Renal pelvis (tissue), 12 donors: ENCODE measurements at places on chromosomes 1 and 21.

- no peak for DNase-seq
These were observed 17.7 kb downstream of the CD1E start for GRCh38 chr1:158371188-158371953.

- no peak for DNase-seq
These were observed 219.8 kb downstream of the NEGR1 start for GRCh38 chr1:72062584-72062983.

GRCh38 chr1:94887106-94887505 lies 39.8 kb downstream of the CNN3 start:
- DNase-seq: no peak

DNA sequence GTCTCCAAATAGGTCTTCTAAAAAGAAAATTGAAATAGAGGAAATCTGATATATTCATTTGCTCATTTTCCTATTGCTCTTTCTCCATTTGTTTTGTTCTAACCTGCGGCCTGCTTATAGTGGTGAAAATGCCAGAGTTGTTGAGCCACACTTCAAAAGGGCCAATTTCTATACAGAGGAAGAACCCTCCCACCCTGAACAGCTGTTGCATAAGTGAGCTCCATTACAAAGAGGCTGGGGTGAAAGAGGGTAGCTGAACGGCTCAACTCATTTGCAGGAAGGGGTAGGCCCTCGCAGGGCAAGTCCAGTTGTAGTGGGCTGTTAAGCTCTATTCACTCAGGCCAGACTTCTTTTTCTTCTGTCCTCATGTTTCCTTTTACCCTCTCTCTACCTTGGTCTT lies 8.8 kb downstream of the ADCY10 start:
- DNase-seq: no peak

- no peak for DNase-seq
These were observed 77.8 kb upstream of the KAZN start for GRCh38 chr1:14520514-14521163.

DNA sequence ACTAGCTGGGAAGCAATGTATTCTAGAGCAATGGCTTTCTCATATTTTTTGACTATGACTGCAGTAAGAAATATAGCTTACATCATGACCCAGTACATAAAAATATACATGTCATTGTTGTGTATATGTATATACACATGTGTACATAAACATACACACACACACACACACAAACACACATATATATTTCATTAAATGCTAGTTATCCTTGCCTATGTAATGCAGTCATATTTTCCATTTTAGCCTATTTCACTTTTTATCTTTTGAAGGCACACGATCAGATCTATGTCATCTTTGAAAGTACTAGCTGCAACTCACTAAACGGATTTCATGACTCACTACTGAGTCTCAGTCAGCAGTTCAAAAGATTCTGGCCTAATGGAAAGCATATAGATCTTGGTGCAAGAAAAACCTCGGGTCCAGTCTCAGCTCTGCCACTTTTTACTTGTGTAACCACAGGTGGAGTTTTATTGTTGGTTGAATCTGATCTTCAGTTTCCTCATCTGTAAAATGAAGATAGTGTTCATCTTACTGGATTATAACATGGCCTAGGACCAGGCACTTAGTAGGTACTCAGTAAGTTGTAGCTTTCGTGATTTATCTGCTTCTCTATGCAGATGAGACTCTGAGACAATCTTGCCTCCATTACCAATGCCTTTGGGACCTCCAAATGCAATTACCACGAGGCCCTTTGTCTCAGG lies 325.6 kb downstream of the RRAGC start:
- no peak for DNase-seq

DNA sequence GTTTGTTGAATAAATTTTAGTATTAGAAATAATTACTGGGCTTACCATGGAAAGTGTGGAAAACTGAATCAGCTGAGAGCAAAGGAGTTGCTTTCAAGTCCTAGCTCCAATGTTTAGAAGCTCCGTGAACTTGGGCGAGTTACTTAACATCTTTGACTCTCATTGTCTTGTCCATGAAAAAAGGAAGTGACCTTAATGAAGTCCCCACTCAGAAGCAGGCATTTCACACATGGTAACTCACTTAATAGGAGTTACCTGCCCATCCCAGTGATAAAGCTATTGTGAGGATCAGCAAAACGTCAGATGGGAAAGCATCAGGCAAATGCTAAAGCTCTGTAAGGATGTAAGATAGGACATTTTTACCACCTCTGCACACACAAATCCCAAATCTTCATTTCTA lies 34.0 kb upstream of the GADD45A start:
- DNase-seq: no peak

- no peak for DNase-seq
These were observed 2.3 kb downstream of the GPR137B start for GRCh38 chr1:236144446-236145150.

- DNase-seq: no peak
These were observed 104.8 kb upstream of the CASZ1 start for GRCh38 chr1:10901091-10901890.

GRCh38 chr1:222606757-222607156 lies 11.1 kb upstream of the MIA3 start:
- DNase-seq: no peak

GRCh38 chr1:92907949-92908684 lies 53.1 kb downstream of the DIPK1A start:
- no peak for DNase-seq

DNA sequence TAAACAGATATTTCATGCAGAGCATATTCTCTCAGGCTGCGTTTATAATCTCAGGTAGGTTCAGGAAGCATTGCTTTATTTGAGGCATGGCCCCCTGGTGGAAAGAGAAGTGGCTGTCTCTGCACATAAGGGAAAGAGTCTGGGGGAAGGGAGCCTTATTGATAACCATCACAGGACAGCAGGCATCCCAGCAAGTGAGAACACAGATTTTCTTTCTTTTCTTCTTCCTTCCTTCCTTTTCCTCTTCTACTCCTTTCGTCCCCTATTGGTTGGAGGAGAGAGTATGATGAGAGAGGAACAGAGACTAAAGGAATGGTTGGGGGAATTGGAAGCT lies 21.9 kb downstream of the TSNAX start:
- DNase-seq: no peak

DNA sequence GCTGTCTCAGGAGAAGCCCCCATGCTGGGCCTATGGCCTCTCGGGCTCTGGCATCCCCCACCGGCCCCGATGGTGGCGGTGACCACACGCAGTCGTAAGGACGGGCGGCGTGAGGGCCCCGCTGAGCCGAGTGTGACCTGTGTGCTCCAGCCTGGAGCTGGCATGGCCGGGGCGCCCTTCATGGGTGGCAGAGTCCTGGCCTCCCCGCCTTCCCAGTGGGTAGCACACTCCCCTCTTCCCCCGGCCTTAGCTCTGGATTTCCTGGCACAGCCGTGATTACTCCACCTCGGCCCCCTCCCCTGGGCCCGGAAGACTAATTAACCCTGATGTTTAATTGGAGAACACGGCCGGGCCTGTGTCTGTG lies 44.6 kb downstream of the SLX9 start:
- DNase-seq: no peak

DNA sequence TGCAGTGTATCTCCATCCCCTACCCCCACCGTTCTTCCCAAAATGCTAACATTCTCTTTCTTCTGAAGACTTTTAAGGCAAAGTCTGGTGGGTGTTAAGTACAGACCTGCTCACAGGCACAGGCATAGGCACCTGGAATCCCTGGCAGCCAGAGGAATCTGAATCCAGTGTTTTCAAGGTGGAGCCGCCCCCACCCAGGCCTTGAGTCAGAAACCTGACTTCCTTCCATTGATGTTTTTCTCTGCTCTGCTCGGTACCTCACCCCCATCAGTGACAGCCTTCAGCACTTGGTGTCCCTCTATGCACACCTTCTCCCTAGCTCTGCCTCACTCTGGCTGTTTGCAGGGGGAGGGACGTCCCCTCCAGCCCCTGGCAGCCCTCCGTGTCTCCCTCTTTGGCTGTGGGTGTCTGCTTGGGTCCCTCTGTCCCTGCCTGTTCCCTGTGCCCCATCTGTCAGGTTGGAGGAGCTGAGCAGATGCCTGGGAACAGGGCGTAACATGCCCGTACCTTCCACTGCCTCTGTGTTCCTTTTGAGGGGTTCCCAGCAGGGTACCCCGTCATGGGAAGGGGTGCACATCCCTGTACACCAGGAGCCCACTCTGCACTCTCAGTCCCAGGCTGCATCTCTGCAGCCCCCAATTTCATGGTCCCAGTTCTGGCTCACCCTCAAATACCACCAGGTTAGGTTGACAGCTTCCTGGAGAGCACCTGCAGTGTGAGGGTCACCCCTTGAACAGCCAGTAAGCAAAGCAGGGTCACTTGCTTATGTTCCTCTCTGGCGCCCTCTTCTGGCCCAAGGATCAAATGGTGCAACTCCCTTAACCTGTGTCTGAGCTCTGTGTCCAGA lies 6.7 kb downstream of the NCDN start:
- DNase-seq: peak; percentile 67

DNA sequence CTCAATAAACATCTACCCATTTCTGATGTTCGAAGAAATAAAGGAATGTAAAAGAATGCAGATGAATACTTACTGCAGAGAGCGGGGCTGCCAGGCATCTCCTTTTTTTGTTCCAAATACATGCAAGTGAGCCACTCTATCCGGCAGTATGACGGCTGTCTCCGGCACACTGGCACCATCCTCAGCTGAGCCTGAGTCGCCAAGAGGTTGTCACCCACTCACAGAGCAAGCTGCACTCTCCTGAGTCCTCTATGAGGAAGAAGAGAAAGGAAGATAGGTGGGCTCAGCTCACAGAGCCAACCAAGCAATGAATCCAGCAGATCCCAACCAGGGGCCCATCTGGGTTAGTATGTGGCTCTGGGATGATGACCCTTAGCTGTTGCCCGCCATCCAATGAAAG lies 65.3 kb downstream of the CD46 start:
- DNase-seq: no peak

- DNase-seq: peak; percentile 92
These were observed at the start of gene NASP for GRCh38 chr1:45583666-45584350. NASP (plus strand) TSS chr1:45584041; CDS start chr1:45584147, 106 bp downstream.

GRCh38 chr1:98898940-98899339 lies 105.7 kb downstream of the PLPPR5 start:
- DNase-seq: no peak

- no peak for DNase-seq
These were observed 1.9 kb upstream of the TFAP2E start for GRCh38 chr1:35571263-35571662.

DNA sequence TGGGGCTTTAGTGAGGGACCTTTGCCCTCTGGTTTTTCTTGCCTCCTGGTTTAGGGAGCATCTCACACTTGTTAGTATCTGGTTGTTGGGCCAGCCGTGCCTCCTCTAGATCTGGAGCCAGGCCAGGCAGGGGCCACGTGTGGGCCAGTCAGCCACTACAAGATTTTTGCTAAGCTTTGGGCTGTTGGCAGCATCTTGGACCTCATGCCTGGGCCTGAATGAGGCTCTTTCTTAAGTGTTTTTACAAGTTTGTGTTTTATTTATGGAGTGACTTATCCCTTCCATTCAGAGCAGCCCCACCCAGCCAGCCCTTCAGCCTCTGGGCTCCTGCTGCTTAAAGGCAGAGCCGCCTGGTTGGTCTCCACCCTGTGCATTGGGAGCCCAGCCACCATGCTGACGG lies 1.6 kb upstream of the SH3BGRL3 start:
- DNase-seq: no peak

- no peak for DNase-seq
These were observed 53.2 kb upstream of the MRPS6 start for GRCh38 chr21:34020005-34020847.

DNA sequence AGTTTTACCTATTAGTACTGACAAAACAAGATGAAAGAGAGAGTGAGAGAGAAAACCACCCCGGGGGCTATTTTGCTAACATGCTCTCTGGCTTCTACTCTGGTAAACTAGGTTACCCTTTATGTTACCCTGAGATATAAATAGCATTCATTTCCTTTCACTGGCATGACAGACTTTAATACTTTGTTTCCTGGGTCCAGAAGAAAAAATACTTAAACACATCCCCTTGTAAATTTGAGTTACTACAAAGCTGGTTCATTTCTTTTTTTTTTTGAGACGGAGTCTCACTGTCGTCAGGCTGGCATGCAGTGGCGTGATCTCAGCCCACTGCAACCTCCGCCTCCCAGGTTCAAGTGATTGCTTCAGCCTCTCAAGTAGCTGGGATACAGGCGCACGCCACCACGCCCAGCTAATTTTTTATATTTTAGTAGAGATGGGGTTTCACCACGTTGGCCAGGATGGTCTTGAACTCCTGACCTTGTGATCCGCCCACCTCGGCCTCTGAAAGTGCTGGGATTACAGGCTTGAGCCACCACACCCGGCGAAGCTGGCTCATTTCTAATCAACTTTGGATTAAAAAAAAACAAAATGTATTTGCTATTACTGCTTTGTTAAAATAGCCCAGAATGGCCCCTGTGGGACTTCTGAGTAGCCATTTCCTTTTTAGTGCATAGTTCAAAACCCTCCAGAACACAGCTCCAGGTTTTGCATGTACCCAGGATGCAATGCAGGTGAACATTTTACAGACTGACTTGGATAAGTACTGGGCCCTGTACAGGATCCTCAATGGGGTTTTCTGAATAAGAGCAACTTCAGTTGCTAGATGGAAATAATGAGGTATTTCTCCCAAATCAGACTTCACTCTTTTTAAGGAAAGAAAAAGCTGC lies 20.6 kb downstream of the INPP5B start:
- no peak for DNase-seq

DNA sequence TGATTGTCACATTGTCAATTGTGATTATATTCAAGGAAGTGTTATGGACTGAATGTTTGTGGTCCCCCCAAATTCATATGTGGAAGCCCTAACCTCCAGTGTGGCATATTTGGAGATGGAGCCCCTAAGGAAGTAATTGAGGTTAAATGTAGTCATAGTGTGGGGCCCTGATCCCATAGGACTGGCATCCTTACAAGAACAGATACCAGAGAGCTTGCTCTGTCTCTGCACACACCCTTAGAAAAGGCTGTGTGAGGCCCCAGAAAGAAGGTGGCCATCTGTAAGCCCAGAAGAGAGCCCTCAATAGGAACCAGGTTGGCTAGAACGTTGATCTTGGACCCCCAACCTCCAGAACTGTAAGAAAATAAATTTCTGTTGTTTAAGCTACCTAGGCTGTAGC lies 28.1 kb downstream of the VANGL1 start:
- DNase-seq: no peak

DNA sequence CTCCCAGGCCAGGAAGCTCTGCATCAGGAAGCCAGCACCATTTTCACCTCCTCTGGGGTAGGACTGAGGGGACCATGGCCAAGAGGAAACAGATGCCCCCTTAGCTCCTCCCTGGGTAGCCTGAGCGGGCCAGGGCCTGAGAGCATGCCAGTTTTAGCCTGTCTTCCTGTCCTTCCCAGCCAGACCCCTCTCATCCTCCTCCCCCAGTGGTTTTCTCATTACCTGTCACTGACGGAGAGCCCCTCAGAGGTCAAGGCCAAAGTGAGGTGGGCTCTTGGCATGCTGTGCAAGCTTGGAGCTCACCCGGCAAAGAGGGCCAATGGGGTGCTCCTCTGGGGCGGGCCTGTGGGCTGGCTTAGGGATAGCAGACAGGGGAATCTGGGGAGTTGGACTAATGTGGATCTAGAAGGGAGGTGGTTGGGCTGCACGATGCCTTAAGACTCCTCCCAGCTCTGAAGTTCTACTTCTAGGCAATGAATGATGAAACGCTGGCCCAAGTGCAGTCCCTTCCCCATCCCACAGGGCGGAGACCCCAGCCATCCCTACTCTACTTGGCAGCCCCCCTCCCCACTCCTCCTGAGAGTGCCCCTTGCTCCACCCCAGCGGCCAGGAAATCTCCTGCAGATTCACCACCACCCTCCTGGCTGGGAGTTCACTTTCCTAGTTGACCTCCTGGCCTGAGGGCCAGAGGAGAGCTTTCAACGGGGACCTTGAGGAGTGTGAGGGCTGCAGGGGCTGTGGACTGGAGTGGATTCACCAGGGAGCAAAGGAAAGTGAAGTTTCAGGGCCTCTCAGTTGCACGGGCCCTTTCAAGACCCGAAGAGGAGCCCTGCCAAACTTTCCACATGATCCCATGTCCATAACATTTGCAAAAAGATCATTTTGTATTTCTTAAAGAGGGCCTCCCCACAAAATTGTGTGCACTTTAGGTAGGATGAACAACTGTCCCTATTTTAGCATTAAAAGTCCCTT lies 9.4 kb upstream of the LMNA start:
- no peak for DNase-seq
